HS-27A (cell line): ENCODE measurements at places on chromosomes 13 and 19.

DNA sequence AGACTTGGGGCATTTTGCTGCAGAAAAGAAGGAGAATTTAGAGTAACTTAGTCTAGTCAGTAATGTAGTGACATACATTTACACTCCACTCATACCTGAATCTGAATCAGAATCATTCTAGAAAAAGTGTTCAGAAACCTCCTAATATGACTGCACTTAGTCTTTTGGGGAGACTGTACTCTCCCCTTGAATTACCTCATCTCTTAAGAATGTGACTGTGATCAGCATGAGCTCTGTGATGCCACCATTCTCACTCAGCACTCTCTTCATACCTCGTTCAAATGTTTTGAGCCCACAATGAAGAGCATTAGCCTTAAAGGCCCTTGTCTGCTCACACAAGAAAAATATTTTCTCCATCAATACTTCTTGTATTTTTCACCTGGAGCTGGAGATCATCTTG, 229.4 kb downstream of the FGF14 start:
- DNase-seq, result no peak

- no peak for DNase-seq
These were observed 605 bp downstream of the TMEM255B start for GRCh38 chr13:113759525-113760137.

DNA sequence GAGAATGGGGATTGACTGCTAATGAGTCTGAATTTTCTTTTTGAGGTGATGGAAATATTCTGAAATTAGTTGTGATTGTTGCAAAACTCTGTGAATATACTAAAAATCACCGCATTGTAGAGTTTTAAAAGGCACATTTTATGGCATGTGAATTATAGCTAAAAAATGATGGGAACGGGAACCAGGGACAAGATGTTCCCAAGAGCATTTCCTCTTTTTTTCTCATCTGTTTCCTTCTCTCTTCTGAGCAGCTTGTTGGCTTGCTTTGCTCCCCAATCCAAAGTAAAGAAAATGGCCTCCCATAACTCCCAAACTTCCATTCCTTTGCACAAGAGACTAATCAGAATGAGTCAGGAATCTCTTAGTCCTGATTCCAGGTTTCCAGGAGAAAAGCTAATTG, 459.2 kb downstream of the TSHZ3 start:
- DNase-seq, result no peak

GRCh38 chr19:21485926-21486325, 19.5 kb upstream of the ZNF429 start:
- no peak for DNase-seq

- no peak for DNase-seq
These were observed 29.0 kb upstream of the C13orf46 start for GRCh38 chr13:114002771-114003321.

GRCh38 chr13:89923736-89924135, 1423.8 kb upstream of the MIR17HG start:
- DNase-seq, result no peak

- DNase-seq, result no peak
These were observed 16.9 kb downstream of the ZC3H4 start for GRCh38 chr19:47096721-47097120.

DNA sequence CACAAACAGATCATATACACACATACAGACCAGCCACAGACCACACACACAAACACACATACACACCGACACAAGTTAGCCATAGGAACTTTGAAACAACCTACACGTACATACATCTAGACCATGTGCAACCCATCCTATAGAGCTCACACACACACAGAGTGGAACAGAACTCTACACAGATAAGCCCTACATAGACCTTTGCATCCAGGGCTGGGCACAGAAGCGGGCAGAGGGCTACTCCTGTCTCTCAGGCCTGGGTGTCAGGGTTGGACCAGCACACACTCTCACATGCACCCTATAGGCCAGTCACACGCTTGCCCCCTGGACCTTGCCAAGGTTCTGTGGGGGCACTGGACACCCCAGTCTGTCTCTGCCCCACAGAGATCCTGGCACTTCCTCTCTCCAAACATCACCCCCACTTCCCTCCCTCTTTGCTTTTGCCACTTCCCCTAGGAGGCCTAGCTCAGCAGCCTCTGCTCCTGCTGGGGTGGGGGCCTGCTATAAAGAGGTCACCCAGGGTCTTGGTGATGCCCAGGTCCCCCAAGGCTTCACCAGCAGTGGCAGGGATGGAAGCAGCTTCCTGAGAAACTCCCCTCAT, 5.8 kb upstream of the JUNB start:
- no peak for DNase-seq

DNA sequence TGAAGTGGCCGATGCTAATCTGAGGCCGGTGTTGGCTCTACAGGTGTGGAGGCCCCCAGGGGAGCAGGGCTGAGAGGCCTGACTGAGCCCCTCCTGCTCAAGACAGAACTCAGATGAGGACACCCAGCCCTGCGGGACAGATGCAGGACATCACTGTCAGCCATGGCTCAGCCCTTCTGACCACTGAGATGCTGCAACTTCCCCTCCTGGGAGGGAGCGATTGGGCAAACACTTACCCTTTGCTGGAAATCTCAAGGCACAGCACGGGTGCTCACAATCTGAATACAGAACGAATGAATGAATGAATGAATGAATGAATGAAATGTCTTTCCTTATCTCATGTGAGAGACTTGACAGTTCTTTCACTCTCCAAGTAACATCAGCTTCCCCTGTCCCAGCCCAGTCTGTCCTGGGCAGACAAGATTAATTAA, 3.5 kb upstream of the SIGLEC7 start:
- DNase-seq, result no peak

DNA sequence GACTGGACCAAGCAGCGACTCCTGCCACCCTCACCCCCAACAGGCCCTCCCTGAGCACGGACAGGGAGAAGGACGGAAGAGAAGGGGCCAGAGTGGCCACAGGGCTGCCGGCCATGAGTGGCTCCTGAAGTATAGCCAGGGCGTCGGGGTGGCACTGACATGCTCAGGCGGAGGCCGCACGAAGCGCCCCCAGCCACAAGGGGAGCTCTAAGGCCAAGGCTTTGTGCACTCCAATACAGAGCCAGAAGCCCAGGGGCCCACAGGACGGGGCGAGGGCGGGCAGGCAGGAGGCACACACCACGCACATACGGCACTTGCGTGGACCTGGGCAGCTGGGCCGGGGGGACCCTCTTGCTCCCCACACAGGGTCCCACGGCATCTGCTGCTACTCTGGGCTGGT, 52.0 kb downstream of the KLF2 start:
- no peak for DNase-seq

DNA sequence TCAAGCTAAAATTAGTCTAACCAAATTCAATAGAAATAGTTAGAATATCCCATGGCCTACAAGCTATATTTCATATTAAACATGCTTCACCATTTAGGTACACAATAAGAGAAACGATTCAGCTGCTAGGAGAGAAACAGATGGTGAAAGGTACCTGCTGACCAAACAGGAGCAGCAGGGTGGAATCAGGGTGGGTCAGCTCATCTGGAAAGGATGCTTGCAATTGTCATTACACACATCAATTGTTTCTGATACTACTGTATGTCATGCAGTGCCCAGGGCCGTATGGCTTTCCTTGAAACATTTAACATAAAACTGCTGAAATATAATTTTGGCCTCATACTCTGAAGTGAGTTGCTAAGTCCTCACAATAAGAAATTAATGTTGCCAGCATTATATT, 776.0 kb downstream of the DACH1 start:
- DNase-seq, result no peak

GRCh38 chr13:44237276-44237767, 136.3 kb upstream of the SERP2 start:
- no peak for DNase-seq

DNA sequence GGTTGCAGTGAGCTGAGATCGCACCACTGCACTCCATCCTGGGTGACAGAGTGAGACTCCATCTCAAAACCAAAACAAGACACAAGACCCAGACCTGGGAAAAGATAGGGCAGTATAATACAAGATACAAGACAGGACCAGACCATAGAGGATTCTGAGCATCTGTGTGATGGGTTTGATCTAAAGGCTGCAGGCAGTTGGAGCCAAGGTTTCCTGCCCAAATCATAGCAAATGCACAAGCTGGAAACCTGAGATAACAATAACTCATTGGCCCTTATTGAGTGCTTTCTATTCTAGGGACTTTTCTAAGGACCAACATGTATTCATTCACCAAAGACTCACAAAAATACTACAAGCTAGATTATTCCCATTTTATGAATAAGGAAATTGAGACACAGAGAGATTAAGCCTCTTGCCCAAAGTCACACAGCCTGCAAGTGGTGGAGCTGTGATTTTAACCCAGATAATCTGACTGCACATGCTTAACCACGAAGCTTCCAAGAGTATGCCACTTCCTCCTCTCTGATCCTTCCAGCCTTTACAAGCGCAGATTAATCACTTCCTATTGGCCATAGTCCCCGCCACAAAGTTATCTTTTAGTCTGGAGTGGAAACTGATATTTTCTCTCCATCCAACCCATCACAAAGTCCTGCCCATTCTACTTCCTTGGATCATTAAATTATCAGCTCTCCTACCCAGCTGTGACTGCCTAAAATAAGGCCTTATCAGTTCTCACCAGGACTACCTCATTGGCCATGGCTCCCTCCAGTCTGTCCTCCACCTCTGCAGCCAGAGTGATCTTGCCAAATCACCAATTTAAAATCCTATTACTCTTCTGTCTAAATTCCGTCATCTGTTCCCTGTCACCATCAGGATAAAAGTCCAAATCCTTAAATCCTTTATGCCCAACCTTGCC, 147.2 kb downstream of the FLT1 start:
- no peak for DNase-seq

GRCh38 chr13:60146471-60146870, 17.3 kb downstream of the DIAPH3 start:
- no peak for DNase-seq

- DNase-seq, result no peak
These were observed 22.6 kb downstream of the RASL11A start for GRCh38 chr13:27293076-27293691.

- DNase-seq, result no peak
These were observed 15.2 kb upstream of the N4BP2L1 start for GRCh38 chr13:32443111-32443510.

DNA sequence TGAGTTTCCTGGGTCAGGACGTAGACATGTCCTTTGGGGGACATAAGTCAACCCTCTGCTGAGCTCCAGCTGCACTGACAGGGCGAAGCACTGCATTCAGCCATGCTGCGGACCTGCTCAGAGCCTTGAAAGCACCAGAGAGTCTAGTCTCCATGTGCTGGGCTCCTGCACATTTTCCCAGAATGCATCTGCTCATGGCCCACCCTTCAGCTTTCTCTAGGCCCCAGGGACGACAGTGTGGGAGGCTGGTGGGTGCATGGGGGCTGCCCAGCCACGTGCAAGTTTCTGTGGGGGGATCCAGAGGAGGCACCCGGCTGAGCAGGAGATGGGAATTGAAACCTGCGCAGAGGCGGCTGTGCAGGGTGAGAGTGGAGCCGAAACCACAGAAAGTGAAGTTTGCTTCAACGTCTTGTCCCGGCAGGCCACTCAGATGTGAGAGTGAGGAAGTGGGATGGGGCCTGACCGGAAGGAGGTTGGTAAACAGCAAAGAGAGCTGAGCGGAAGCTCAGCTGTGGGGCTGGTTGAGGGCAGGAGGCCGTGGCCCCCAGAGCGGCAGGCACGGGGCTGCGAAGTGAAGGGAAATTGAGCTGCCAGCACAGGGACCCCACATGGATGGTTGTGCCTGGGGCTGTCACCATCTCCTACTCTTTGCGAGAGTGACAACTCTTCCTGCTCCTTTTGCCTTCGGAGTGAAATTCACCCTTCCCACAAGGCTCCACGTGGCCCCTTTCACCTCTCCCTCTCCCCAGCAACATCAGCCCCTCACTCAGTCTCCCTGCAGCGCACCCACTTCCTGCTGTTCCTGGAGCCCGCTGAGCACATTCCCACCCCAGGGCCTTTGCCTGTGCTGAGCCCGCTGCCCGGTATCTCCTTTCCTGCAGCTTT, 11.8 kb downstream of the PGLS start:
- DNase-seq, result no peak

DNA sequence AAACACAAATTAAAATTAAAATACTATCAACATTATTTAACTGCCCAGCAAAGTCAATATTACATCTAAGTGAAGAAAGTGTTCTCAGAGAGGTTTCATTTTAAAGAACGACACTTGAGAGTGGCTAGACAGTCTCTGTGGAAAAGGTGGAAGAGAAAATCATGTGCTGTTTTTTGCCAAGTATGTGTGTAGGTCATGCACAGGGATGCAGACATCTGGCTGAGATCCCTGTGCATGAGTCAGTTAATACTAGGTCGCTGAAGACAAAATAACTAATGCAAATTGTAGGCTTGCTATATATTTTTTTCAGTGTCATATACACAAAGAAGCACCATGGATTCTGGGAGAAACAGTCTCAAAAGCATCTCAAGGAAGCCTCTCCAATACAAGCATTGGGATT, 44.3 kb upstream of the ENOX1 start:
- no peak for DNase-seq

GRCh38 chr13:107649079-107649478, 566.3 kb downstream of the LIG4 start:
- no peak for DNase-seq

- no peak for DNase-seq
These were observed 932 bp upstream of the TRAPPC2B start for GRCh38 chr19:57362419-57362818.

- DNase-seq, result no peak
These were observed 649.6 kb upstream of the ATXN8OS start for GRCh38 chr13:69458013-69458412.

GRCh38 chr13:50679321-50679720, 164.2 kb downstream of the DLEU7 start:
- DNase-seq, result no peak

DNA sequence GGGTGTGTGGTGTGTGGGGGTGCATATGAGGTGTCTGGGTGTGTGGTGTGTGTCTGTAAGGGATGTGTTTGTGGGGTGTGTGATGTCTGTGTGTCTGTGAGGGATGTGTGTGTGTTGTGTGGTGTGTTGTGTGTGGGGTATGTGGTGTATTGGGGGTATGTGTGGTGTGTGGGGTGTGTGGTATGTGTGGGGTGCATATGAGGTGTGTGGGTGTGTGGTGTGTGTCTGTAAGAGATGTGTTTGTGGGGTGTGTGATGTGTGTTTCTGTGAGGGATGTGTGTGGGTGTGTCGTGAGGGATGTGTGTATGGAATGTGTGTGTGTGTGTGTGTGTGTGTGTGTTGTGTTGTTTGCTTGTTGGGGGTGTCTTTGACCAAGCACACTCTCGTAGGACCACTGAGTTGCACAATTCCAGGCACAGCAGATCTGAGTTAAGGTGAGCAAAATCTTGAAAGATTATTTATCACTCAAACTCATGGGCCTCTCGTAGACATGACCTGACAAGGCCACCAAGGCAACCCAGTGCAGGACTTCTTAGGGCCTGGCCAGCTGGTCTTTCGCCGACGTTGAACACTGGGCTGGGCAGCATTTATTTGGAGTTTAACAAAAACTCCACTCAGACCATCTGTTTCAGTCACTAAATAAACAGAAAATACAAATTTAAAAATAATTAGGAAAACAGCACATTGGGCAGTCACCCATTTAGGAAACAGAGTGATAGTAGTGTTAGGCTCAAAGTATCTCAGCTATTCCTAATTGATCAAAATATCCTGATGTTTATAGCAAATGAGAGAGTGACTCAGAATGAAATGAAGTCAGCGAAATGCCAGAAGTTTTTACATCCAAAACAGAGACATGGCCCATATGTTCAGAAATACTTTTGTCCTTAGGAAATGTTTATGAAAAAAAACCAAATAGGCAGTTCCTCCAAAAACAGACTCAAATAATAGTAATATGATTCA, 301.1 kb downstream of the FGF9 start:
- DNase-seq, result no peak
